ENCODE measurements at places on chromosomes 3 and 15.

GRCh38 chr3:40546816-40547215 lies 22.1 kb downstream of the ZNF621 start:
- DNase-seq: no peak

DNA sequence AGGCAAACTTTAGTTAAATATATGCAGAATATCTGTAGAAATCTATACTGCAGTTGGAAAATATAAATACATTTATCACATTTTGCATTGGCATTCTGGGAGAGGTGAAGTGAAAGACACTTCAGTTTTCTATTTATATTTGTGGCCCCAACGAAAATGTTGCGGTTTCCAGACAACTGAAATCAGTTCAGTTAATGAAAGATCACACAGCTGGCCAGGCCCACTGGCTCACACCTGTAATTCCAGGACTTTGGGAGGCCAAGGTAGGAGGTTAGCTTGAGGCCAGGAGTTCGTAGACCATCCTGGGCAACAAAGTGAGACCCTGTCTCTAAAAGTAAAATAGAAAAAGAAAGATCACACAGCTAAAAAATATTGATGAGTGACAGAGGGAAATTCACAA lies 11.9 kb upstream of the CLASP2 start:
- DNase-seq: no peak

DNA sequence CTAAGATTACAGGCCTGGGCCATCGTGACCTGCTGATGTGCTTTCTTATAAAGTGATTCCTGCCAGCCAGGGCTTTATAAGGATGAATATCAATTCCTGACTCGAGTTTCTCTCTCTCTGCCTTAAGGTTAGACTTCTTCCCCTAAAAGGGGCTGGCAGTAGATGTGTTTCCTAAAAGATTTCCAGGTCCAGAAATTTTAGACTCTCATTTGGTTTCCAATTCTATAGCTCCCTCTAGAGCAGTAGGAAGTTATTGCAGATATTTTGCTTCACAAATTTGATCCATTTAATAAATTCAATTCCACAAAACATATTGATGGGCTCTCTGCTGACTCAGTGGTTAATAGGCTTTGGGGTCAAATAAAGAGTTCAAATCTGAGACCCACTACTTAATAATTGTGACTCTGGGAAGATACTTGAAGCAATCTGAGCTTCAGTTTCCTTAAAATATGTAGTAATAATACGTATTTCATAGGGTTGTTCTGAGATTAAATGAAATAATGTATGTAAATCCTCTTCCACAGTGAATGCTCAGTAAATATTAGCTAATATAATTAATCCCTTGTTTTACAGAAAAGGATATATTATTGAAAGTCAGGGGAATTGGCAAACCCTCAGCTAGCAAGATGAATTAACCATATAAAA lies 2.1 kb downstream of the TRIM69 start:
- no peak for DNase-seq

DNA sequence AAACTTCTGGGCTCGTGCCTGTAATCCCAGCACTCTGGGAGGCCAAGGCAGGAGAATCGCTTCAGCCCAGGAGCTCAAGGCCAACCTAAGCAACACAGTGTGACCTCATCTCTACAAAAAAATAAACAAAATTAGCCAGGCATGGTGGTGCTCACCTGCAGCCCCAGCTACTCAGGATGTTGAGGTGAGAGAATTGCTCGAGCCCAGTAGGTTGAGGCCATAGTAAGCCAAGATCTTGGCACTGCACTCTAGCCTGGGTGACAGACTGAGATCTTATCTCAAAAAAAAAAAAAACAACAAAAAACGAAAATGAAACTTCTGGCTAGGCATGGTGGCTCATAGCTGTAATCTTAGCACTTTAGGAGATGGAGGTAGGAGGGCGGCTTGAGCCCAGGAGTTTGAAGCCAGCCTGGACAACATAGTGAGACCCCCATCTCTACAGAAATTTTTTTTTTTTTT lies 53.7 kb downstream of the PIK3CB start:
- peak; percentile 0 for DNase-seq

- DNase-seq: no peak
These were observed 1261.1 kb downstream of the ROBO1 start for GRCh38 chr3:78506581-78507195.

DNA sequence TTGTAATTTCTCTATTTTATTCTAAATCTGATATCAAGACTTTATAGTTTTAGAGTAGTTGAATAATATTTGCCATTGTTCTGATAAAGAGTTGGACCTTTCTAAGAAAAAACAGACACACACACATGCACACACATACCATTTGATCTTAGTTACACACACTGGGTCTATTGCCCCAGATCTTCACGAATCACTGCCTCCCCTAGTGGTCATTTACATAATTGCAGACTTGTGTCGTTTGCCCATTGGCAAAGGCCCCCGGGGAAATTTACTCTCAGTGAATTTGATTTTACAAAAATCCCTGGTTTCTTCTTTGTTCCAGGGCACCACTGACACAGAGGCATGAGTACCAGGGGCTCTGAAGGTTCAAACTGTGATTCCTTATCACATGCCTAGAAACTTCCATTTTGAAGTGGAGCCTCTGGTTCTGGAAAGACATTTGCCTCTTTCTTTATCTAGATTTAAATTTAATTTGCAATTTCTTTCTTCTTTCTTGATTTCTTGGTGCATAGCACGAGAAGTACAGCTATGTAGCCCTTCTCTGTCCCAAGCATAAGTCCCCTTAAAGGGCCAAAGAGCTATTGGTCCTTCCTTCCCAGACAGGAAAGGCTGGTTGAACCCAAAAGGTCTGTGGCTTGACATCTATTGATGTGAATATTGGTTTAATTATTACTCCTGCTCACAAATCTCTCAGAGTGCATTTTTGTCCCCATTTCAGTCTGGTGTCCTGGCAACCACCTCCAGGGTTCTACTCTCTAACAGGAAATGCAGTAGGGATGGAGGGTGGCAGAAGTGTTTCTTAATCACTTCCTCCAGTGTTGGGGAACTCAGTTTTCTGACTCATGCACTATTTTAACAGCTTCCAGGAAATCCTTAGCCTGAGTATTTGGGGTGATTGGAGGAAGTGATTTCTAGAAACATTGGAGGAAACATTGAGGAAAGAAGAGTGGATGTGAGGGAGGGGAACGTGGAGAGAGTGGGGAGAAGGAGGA lies 32.4 kb upstream of the SLC6A11 start:
- peak; percentile 29 for DNase-seq

- no peak for DNase-seq
These were observed 24.7 kb upstream of the PRR23E start for GRCh38 chr3:127168271-127168670.

- DNase-seq: no peak
These were observed 12.5 kb downstream of the MRPS25 start for GRCh38 chr3:15052335-15053242.

Data from activated T-cell treated with anti-CD3 and anti-CD28 coated beads for 4 hours (primary cell).